Hematopoietic multipotent progenitor cell treated with erythropoietin and hydrocortisone succinate and interleukin-3 and kit ligand, for 4 days (in vitro differentiated cells): ENCODE measurements at places on chromosomes 1 and 21.

DNA sequence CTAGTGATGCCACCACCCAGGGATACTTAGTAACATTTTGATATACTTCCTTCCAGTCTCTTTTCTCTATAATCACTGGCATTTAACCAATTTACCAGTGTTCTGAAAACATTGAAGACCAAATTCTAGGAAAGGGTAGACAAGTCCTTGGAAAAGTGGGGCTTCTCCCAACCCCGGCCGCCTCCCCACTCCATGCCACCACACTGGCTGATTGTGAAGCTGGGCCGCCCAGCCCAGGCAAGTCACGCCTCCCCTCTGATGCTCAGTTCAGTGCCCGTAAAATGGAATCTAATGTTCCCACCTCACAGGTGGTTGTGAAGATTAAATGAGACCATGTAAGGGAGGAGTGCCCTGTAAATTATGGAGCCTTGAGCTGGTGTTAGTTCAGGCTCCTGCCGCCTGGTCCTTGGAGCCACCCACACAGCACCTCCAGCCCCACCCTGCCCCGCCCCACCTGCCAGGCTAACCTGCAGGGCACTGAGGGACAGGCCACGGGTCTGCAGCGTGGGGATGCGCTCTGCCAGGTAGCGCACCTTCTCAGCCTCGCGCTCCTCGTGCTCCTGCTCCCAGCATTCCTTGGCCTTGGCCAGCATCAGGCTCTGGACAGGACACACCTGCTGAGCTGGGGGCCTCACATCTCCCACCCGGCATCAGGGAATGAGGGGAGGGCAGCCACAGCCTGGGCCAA is 7.3 kb downstream of the TNNI1 start:
- DNase-seq = no peak

DNA sequence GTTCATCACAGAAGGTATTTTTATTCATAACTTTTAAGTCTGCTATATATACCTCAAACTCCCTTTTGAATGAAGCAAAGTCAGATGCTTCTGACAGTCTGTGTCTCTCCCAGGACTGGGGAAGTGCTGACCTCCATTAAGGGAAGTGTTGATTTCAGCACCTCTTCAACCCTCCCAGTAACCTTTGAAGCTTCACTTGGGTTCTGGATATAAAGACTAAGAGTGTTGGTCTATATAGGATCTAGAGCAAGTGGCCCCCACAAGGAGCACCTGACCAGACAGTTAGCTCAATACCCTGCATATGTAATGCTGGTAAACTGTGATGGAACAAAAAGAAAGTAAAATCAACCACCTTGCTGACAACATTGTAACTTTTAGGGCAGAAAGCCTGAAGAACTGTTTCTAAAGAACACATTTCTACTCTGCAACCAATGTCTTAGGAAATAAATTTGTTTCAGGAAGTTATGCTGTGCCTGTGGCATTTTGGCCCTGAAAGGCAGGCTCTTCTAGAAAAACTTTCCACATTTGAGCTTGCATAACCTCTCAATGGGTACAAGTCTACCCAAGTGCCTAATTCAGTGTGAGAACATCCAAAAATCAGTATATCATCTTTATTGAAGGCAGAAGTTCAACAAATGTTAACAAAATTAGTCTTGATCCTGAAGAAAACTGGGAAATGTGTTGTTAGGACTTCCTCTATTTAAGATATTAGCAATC is 865 bp upstream of the PTPN22 start:
- peak; percentile 73 for DNase-seq

DNA sequence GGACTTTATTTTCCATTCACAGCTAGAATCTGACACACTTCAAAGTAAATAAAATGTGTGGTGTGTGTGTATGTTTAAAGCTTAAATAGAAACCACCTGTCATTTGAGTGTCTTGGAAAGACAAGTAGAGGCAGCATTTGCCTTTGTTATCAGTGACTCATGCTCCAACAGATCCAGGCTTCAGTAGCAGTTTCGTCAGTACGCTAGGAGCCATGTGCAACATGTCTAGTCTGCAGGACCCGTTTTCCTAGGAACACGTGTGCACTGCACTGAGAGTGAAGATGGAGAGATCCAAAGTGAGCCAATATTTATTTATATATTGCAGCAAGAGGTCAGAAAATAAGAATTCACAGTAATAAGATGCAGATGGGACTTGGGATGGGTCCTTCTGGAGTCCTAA is 41.8 kb downstream of the SGIP1 start:
- no peak for DNase-seq

GRCh38 chr1:110087812-110088738 is 17.6 kb upstream of the ALX3 start:
- peak; percentile 86 for DNase-seq

GRCh38 chr1:153474347-153474746 is 13.9 kb upstream of the S100A7 start:
- DNase-seq = no peak

DNA sequence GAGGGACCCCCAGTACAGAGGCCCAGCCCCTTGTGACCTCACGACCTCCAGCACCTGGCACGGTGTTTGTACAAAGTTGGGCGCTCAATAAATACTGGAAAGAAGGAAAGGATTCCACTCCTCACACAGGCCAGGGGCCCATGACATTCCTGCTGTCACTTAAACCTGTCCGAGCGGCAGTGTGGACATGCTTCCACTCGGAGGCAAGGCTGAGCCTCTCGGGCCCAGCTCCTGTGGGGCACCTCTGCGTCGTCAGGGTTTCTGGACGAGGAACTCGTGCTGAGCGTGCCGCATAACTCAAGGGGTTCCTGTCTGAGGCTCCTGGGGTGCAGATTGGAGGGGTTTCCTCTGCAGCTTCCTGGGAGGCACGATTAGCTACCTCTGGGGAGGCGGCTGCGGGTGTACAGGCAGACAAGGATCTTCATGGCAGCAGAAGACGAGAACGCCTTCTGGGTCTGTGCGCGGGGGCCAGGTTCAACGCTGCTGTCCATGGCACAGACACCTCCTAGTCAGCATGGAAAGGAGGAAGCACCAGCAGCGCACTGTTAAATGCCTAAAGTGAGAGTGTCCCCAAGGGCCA is 3.6 kb upstream of the SMIM1 start:
- no peak for DNase-seq

DNA sequence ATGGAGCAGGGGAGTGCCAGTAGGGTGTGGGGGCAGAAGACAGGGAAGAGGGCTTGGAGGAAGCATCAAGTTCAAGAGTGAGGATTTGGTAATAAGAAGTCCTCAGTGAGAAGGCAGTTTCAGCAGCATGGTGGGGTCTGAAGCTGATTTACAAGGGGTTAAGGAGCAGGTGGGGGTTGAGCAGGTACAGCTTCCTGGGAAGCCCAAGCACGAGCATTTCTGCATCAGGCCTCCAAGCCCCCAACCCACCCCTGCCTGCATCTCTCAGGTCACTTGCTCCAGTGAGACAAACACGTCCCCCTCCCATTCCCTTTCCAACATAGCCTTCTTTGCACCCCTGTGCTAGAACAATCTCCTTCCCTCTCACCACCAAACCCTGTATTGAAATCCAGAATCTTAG is 574.7 kb downstream of the MATN1 start:
- no peak for DNase-seq

DNA sequence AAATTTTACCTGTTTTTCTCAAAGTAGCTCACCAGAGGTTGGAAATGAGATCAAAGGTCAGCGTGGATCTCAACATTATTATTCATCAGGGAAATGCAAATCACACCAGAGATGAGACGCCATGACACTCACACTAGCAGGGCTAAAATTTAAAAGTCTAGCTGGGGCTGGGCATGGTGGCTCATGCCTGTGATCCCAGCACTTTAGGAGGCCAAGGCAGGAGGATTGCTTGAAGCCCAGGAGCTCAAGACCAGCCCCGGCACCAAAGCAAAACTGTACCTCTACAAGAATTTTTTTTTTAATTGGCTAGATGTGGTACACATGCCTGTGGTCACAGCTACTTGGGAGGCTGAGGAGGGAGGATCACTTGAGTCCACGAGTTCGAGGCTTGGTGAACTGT is 41.4 kb upstream of the PCBP3 start:
- no peak for DNase-seq

- no peak for DNase-seq
Measured at GRCh38 chr1:247357781-247358211, 26.1 kb upstream of the ZNF496 start.

DNA sequence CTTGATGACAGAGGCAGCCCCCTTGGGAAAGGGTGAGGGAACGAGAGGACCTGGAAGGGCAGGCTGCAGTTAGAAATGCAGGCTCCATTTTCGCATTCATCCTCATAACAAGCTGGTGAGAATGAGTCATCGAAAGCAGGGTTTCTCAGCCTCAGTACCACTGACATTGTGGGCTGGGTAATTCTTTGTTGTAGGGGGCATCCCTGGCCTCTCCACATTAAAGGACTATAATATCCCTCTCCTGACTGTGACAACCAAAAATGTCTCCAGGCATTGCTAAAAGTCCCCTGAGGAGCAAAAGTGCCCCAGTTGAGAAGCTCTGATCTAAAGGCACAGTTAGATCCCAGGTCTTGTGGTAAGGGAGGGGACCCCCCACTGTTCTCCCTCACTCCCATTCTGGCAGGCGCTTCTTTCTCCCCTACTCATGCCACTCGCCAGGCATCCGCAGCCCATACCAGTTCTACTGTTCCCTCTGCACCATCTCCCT is 20.4 kb downstream of the KCNN3 start:
- DNase-seq = no peak

- peak; percentile 92 for DNase-seq
Measured at GRCh38 chr1:167221738-167222610, 1.3 kb downstream of the POU2F1 start.

GRCh38 chr1:208069908-208070307 is 159.0 kb upstream of the CD34 start:
- no peak for DNase-seq

DNA sequence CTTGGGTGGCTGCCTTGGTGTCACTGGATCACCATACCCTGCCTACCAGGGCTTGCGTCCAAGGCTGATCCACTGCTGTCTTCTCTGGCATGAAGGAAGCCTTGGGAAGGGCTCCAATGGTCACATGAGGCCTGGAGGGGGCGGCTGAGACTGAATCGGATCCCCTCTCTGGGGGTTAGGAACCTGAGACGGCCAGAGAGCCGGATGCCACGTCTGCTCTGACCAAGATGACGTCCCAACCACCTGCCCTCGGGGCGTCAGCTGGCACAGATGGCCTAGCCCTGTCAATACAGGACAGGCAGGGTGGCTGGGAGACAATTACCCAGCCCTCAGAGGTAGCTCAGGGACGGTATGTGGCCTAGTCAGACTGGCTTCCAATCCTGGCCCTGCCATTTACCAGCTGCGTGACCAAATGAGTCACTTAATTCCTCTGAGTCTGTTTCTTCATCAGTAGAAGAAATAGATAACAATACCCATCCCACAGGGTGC is 5.4 kb downstream of the TRIM62 start:
- DNase-seq = no peak

DNA sequence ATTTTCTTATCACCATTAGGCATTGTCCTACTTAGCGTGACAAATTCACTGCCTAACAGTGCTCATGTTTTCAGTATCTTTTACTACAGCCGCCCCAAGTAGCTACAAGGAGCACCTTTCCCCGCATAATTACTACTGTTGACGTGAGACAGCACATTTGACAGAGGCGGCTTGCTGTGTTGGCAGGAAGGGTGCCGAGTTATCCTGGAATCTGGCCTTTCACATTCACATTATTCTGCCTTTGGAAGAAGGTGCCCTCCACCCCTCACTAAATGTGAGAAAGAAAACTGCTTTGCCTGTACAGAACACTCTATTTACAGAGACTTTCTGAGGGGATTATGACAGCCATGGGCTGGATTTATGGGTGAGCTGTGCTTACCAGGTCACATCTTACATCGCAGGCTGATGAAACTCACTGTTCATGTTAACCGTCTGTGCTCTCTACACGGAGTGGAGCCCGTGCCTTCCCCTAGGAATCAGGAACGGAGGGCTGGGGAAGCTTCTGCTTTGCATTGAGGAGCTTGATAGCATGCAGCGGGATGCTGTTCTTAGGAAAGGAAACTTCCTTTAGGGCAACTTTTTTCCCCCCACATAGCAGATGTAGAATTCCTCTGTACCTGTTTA is 148.0 kb upstream of the ZRANB2 start:
- DNase-seq = no peak

DNA sequence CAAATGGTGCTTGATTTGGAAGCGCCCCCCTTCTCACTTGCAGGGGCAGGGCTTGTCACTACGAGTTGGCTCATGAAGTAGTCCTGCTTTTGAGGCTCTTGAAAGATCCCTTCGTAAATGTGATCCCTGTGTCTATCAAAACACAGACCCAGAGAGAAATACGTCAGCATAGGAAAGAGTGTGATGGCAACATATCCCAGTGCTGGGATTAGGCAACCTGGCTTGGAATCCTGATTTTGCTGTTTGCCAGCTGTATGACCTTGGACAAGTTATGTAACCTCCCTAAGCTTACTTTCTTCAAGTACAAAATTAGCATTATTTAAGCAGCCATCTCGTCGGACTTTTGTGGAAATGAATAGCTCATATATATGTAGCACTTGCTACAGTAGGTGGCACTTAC is 228.4 kb downstream of the ATG4C start:
- no peak for DNase-seq

GRCh38 chr1:36591278-36591677 is 108.6 kb upstream of the CSF3R start:
- DNase-seq = no peak

DNA sequence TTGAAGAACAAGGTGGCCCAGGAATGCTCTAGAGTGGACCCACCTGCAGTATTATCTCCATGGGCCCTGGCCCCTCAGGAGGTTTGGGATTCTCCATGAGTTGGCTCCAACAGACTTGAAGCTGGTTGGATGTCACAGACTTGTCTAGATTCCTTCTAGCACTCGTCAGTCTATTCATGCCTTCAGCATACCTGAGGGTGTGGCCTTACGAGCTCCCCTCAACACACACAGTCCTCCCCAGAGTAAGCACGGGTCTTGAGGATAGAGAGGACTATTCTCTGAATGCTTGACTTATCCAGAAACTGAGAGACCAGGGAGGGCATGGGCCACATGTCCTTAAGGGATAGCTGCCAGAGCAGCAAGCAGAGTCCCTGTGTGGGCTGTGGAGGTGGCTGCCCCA is 45.9 kb upstream of the COL6A1 start:
- peak; percentile 26 for DNase-seq

DNA sequence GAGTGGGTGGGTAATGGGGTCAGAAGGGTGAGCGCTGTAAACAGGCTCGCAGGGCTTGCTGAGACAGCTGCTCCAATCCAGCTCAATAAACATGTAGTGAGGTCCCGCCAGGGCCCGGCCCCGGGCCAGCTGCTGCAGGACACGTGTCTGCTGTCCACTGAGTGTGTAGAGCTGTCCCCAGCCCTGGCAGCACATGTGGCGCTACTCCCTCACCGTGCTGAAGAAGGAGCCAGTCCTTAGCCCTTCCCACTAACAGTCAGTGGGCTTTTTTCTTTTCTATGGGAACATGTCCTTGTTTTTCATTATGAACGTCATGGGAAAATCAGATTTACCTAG is 78.9 kb upstream of the C1orf174 start:
- DNase-seq = no peak

GRCh38 chr1:196148367-196148970 is 459.8 kb downstream of the KCNT2 start:
- DNase-seq = peak; percentile 72
